ENCODE measurements at places on chromosomes 6 and 20.

DNA sequence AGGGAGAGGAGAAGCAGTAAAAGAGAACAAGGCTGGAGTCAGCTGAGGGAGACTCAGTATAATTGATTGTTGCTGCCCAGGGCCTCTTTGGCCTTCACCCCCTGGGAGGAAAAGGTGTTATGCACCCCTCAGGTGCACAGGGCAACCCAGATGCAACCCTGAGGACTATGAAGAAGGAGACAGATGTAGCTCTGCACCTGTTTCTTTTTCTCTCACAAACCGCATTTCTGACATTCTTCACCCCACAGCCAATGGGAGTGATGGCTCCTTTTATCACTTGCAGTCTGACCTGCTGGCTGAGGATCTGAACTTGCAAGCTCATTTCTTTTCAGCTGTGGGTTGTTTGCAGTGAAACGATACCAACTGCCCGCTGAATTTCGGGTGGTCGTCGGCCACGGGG is 64.1 kb upstream of the F13A1 start:
- no peak for DNase-seq
- no peaks in the 10 kb centered on the region for H3K27me3 ChIP-seq
- H3K4me3 ChIP-seq, result no peak overlapping the region
- no peaks in the 10 kb centered on the region for H3K4me1 ChIP-seq
- H3K36me3 ChIP-seq, result no peaks in the 10 kb centered on the region

DNA sequence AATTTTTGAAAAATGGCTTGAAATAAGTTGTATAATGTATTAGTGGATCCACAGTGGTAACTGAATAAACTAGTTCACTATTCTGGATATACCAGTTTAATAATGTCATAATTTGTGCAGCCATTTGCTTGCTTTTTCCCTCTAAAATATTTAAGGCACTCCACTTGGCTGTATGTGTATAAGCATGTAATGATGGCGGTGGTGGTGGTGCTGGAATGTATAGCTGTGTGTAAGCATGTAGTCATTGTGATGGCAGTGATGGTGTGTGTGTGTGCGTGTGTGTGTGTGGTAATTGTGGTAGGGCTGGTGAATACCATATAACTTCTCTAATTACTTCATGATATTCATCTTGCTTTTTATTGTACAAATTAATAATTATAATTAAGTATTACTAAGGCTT is 89.2 kb upstream of the HIVEP1 start:
- H3K4me3 ChIP-seq, result no peak overlapping the region
- no peak for DNase-seq
- no peaks in the 10 kb centered on the region for H3K36me3 ChIP-seq
- peaks cover 30% of the 10 kb centered on the region for H3K4me1 ChIP-seq
- H3K27me3 ChIP-seq, result no peaks in the 10 kb centered on the region
- no peak overlapping the region for H3K27ac ChIP-seq

DNA sequence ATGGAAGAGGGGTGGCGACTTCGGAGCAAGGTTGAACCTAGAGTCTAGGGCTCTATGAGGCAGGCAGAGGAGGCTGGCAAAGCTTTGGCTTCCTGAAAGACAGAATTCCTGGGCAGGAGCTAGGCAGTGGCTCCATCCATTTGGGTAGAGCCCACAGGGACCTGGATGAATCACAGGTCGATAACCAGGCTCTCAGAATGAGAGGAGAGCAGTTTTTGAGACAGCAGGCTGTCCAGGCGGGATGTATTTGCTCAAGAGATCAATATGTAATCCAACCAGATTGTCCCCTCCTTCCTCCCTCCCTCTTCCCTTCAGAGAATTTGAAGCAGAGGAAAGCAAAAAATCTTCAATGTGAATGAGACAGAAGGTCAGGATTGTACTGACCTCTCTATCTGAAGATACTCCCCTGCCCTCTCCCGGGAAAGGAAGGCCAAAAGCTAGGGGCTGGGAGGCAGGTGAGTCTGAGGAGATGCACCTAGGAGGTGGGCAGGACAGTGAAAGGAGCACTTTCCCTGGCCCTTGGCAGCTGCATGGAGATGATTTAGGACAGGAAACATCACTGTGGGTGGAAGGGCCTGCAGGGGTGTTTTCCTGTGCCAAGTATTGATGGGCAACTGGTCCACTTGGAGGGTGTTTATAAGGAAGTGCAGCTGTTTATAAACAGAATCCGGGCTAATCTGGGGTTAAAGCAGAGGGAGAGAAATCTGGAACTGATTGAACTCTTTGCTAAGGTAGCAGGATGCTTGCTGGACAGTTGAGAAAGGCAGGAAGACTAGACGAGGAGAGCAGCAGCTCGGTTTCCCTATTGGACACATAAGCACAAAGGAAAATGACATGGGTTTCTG is 212.4 kb upstream of the LRFN2 start:
- no peak overlapping the region for H3K4me3 ChIP-seq
- peak; percentile 32 for DNase-seq
- H3K4me1 ChIP-seq, result no peaks in the 10 kb centered on the region
- no peaks in the 10 kb centered on the region for H3K27me3 ChIP-seq

DNA sequence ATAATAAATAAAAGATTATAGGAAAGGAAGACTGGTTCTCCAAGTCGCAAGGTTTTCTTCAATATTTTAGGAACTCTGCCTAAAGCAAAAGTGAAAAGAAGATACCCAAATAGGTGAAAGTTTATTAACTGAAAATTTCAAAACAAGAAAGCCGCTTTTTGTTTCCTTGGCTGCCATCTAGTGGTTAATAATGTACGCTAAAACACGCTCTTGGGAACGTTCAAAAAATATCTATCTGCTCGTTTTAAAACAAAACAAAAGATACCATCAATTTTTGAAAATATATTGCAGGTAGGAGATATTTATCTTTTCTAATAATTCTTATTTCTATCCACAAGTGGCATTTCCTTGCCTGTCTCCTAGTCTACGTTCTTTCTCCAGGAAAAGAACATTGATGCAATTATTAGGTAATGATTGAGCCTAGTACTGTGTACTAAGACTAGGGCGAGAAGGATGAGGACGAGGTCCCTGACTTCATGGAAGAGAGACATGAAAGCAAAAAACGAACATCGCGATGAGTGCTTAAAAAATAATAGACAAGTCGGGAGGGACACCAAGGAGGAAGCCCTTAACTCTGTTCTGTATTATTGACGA is 97.2 kb downstream of the SPTLC3 start:
- H3K36me3 ChIP-seq, result no peaks in the 10 kb centered on the region
- no peaks in the 10 kb centered on the region for H3K27me3 ChIP-seq
- H3K4me3 ChIP-seq, result no peak overlapping the region

GRCh38 chr20:3563548-3564177 is 92.8 kb downstream of the ATRN start:
- no peak overlapping the region for H3K4me3 ChIP-seq
- H3K27ac ChIP-seq, result no peak overlapping the region
- H3K36me3 ChIP-seq, result peaks cover 7% of the 10 kb centered on the region
- H3K27me3 ChIP-seq, result no peaks in the 10 kb centered on the region
- no peaks in the 10 kb centered on the region for H3K4me1 ChIP-seq

GRCh38 chr20:10788055-10788454 is 114.3 kb upstream of the JAG1 start:
- H3K27ac ChIP-seq, result no peak overlapping the region
- no peaks in the 10 kb centered on the region for H3K36me3 ChIP-seq

DNA sequence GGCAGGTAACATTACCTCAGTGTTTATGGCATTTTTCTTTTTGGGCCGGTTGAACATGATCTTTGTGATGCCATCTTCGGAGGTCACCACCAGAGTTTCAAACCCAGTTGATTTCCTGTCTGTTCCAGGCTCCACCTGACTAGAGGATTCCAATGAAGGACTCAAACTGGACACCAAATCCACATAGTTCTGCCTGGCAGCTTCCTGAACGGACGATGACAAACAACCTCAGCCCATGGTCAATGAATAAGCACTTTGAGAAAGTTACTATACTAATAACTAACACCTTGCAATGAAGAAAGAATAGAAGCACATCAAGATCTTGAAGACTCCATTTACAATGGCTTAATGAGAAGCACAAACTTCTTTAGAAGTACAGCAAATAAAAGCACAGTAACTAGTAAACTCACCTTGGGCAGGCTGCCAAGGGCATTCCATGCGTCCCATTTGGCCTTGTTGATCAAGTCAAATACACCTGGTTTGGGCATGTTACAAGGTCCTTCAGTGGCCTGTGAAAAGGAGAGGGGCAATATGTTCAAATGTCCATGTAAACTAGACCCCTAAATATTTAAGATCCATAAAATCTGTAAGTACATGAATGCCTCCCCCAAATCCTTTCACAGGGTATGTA is 4.9 kb downstream of the ECI2 start:
- no peak for DNase-seq
- H3K27me3 ChIP-seq, result no peaks in the 10 kb centered on the region
- H3K4me1 ChIP-seq, result no peaks in the 10 kb centered on the region
- peaks cover 65% of the 10 kb centered on the region for H3K36me3 ChIP-seq

- H3K4me3 ChIP-seq, result no peak overlapping the region
- no peak overlapping the region for H3K27ac ChIP-seq
- H3K27me3 ChIP-seq, result peaks cover 60% of the 10 kb centered on the region
- H3K36me3 ChIP-seq, result no peaks in the 10 kb centered on the region
Measured at GRCh38 chr6:149448821-149449453, 35.9 kb downstream of the ZC3H12D start.

DNA sequence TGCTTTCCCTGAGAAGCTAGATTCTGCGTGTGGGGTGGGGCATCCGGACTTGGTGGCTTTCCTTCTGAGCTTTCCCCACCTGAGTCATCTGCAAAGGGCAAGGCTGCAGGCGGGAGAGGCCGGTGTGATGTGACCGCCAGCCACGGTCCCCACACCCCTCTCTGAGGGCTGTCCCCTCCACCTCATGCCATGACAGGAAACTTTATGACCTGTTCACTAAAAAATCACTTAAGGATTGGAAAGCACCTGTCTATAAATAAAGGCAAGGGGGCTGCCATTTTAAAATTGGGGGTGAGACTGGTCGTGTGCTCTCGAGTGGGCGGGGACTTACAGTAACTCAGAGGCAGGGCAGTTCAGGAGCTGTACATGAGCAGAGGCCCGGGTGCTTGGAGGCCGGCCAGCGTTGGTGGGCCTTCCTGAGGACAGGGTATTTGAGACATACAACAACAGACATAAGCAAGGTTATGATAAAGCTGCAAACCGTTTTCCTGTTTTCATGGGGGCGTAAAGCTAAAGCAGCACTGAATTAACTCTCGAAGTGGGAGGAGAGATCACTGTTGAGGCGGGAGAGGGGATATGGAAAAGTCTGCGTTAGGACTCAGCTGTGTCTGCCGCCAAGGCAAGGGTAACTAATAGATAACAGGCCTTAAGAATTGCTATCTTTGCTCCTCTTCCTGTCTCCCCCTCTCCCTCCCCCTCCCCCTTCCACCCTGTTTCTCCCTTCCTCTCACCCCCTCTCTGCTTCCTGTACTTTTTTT is 16.1 kb upstream of the SERPINB1 start:
- H3K4me1 ChIP-seq, result peaks cover 27% of the 10 kb centered on the region
- no peak overlapping the region for H3K27ac ChIP-seq
- H3K36me3 ChIP-seq, result no peaks in the 10 kb centered on the region
- no peak overlapping the region for H3K4me3 ChIP-seq

- H3K27ac ChIP-seq, result no peak overlapping the region
- peak overlapping the region; percentile 49 for H3K4me3 ChIP-seq
- peaks cover 46% of the 10 kb centered on the region for H3K27me3 ChIP-seq
- H3K4me1 ChIP-seq, result peaks cover 16% of the 10 kb centered on the region
Measured at GRCh38 chr6:43246301-43247113, 3.2 kb downstream of the TTBK1 start.

All from tibial artery (tissue), 4 donors.